ENCODE measurements at places on chromosomes 6 and 20. TPM values are rescaled to one million over a fixed set of nuclear protein-coding genes. Genes with fewer than 3 reads are reported as not detected.

Gene GPR63
- 2.8 TPM for total RNA-seq

DNA sequence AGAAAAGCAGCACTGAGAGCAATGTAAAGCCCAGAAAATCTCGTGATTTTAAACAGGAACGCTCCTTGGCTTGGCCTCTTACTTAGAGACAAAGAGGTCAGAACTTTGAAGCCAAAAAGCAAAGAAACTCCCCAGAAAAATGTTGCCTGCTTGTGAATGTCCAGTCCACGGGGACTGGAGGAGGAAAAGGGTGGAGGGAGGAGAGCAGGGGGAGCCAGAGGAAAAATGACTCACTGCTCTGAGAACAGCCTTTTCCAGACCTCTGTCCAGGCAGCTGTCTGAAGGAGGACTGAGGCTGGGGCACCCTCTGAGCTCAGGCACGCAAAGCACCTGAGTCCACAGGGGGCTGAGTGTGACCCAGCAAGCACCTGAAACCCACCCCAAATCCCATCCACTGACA lies 64.7 kb downstream of the TRAM2 start:
- DNase-seq: no peak

DNA sequence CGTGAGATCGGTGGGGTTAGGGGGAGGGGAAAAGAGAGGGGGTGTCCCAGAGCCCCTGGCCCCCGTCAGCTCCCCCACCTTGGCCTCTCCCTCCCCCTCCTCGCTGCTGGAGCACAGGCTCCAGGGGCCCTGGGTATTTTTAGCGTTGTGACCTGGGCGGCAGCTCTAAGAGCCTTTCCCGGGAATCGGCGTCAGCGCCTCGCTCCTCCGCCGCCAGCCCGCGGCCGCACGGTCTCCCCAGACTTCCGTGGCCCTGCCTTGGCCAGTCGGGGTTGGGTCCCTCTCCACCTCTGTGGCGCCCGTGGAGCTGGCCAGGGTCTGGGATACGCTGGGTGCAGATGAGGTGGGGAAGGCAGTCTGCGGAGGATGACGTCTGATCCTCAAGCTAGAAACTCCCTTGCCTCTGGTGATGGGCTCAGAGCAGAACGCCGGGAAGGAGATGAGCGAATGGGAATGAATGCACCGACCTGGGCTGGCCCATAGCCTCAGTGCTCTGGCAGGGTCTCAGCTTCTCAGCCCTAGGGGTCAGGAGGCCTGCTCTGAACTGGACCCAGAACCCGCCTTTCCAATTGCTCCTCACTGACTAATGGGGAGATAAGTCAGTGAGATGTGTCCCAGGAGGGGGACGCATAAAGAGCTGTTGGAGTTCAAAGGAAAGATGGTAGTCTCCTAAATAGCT lies 883 bp upstream of the DBNDD2 start:
- no peak for DNase-seq

DNA sequence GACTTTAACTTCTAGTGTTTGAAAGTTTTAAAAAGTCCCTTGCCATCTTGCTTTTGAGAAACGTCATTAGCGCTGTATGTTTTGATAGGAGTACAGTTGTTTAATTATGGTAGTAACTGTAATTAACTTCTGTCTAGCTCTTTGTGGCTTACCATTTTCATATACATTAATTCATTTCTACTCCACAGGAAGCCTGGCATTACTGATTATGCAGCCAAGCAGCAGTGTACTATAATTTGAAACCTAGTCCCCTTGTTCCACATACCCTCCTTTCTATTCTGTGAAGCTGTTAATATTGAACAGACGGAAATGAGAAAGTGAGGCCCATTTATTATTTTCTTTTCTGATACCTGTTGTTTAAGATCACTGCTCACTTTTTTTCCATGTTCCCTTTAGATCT lies 235.4 kb downstream of the CDKAL1 start:
- DNase-seq: no peak

DNA sequence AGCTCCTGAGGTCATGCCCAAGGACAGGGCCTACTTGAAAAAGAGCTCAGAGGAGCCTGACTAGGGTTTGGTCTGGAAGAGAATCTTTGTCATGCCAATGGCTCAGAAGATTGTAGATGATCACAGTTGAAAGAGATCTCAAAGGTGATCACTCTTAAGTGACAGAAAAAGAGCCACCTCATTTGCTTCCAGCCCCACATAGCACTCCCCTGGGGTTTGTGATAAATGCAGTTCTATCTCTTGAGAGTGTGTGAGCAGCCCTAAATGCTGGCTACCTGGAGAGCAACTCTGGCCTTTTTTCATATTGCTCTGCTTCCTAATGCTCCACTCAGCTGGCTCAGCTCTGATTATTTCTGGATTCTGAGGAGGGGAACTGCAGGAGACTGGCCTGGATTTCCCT lies 39.3 kb downstream of the KLHL32 start:
- DNase-seq: no peak

DNA sequence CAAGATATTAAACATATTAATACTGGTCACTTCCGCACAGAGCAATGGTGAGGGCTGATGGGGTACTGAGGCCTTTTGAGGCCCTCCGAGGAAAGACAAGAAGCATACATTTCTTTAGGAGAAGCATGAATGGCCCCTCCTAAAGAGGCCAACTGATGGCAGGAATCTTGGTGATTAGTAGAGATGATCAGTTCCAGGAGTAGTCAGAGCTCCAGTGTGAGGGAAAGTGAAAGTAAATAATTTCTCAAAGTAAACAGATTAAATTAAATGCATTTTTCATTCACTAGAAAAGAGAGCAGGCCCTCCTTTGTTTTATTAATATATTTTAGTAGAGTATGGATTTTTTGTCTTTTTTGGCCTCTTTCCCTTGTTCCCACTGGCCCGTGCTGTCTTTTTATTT lies 38.2 kb downstream of the NOX3 start:
- DNase-seq: no peak

Gene SLC22A16
- not detected for total RNA-seq

GRCh38 chr6:158536891-158537798 lies 22.7 kb upstream of the TMEM181 start:
- DNase-seq: no peak

GRCh38 chr6:119055069-119055468 lies 23.4 kb downstream of the FAM184A start:
- no peak for DNase-seq

DNA sequence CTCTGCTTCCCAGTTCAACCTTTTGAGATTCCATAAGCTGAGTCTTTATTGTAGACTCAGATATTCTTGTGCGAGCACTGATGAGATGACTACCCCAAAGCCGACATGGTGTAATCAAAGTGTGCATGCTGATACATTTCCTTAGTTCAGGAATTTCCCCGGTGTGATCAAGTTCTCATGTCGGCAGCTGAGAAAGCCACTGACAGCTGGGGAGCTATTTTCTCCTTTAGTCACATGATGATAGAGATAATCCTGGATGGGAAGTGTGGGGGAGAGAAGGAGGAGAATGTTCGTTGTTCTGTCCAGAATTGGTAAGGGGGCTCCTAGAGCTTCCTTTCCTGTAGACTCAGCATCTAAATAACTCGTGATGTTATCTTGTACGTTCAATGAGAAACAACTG lies 7.7 kb upstream of the CAP2 start:
- DNase-seq: peak; percentile 67

DNA sequence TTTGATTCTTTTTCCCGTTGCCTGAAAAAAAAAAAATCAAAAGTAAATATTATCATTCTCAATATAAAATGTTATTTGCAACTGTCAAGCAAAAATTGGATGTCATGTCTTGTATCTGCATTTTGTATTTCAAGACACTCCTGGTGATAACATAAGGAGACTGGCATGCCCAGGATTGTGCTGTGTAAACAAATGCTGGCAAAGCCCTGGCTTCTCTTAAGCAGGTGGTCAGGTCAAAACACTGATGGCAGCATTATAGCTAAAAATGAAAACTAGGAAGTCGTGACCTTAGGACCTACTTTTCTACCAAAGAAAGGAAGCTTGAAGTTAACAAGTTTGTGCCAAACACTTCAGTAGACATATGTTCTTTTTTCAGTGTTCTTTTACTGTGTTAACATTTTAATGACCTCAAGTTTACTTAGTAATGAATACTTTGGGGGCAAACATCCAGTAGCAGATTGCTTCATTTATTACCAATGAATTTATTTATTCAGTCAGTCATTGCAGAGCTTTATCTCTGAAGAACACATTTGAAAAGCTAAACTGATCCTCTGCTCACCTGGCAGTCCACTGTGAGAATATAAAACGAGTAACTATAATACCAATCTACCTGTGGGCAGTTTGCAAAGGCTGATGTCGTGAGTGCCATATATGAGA lies 243.1 kb upstream of the FLRT3 start:
- DNase-seq: no peak

DNA sequence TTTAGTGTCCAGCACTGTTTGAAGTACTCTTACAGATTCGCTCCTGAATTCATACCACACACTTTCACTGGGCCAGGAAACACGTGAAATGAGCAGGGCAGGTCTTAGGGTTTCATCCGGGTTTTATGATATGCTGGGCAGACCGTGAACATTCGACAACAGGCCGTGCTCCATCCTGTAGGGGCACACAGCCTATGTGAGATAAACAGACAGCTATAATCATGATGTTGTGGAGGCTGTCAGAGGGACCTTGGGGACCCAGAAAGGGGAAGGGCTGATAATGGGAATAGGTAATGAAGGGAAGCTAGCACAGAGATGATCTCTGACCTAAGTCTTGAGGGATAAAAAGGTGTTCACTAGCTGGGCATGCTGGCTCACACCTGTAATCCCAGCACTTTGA lies 110.4 kb downstream of the RIN2 start:
- DNase-seq: no peak

Gene SOX18
- not detected for total RNA-seq

GRCh38 chr20:6094063-6094462 lies 28.8 kb downstream of the FERMT1 start:
- DNase-seq: no peak

Gene CALHM6
- 3.2 TPM for total RNA-seq

Gene TBC1D32
- 5.7 TPM for total RNA-seq

Gene PAX1
- not detected for total RNA-seq

Gene NRSN1
- total RNA-seq: not detected

Gene SMLR1
- total RNA-seq: not detected

Gene EEF1A2
- not detected for total RNA-seq

Gene DEFB132
- total RNA-seq: not detected

DNA sequence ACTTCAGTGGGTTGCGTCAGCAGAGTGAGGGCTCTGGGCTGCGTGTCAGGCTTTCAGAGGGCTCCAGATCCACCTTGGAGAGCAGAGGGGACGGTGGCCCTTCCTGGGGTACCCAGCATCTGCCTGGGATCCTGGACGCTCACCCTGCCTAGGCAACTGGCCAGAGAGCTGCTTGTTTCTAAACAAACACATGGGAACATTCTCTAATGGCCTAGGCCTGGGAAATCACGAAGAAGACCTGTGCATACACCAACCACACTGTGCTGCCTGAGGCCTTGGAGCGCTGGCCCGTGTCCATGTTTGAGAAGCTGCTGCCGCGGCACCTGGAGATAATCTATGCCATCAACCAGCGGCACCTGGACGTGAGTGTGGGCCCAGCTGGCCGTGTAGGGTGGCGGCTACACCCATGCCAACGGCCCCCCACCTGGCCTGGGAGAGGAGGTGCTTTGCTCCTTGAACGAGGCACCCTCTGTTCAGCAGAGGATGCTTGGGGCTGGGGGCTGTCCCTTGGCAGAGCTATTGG lies 32.2 kb downstream of the PYGB start:
- DNase-seq: no peak

DNA sequence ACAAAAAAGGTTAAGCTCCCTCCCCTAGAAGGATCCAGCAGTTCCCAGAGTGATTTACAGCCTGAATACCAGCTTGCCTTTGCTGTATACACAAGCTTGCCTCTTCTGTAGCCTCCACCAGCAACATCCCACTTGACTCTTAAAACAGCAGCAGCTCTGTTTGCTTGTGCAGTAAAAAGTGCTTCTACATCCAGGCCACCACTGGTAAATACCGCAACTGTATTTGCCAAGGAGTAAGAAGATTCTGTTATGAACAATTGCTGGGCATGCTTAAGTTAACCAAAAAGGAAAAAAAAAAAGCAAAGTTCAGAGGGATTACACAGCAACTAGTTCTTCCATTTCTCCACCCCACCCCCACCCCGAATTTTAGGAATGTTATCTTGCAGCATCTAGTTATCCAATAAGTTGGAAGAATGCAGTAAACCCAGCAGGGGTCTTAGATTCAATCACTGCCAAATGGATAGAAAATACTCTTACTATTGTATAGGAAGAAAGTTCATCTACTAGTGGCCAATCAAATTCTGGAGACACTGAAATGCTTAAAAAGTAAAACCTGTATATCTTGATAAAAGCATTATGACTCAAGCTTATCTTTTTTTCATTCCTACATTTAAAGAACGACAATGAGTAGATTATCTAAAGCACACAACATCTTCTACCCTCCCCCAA lies 4.8 kb downstream of the SALL4 start:
- DNase-seq: no peak

Gene ASIP
- not detected for total RNA-seq

- DNase-seq: no peak
These were observed 84.3 kb upstream of the PREP start for GRCh38 chr6:105487040-105487790.

- DNase-seq: no peak
These were observed 73.7 kb downstream of the EDN1 start for GRCh38 chr6:12363651-12364381.

DNA sequence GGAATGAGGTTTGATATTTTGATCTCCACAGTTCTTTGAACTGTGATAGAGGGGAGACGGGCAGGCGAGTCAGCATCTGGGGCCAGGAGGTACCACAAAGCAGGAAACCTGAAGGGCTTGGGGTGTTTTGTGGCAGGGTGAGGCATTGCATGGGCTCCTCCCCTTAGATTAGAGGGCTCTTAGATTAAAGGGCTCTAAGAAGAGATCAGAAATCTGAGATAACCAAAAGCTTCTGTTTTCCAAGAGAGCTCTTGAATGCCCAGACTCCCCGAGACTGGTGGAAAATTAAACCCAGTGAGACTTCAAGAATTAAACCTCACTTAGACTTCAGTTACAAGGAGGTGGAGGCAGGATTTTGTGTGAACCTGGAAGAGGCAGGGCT lies 2.4 kb upstream of the GPX5 start:
- DNase-seq: no peak

GRCh38 chr20:54091120-54091480 lies 20.7 kb upstream of the BCAS1 start:
- DNase-seq: no peak

DNA sequence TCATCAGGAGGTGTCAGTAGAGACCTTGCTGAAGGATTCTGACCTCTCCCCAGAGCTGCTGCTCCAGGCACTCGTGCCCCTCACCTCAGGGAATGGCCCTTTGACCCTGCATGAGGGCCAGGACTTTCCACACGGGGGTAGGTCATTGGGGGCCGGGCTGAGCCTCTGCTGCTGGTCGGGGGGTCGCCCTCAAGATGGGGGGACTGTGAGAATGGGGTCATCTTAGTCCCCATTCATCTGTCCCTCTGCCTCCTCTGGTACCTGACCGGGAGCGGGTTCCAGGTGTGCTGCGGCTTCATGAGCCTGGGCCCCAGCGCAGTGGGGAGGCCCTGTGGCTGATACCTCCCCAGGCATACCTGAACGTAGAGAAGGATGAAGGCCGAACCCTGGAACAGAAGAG lies 15.8 kb downstream of the DNPH1 start:
- DNase-seq: no peak

Gene PGC
- total RNA-seq: not detected
